ENCODE measurements at places on chromosomes 6 and 20.

- DNase-seq, result no peak
Measured at GRCh38 chr6:51303338-51303737, 484.7 kb downstream of the TFAP2B start.

- no peak for DNase-seq
Measured at GRCh38 chr6:18420328-18420727, 33.2 kb downstream of the RNF144B start.

DNA sequence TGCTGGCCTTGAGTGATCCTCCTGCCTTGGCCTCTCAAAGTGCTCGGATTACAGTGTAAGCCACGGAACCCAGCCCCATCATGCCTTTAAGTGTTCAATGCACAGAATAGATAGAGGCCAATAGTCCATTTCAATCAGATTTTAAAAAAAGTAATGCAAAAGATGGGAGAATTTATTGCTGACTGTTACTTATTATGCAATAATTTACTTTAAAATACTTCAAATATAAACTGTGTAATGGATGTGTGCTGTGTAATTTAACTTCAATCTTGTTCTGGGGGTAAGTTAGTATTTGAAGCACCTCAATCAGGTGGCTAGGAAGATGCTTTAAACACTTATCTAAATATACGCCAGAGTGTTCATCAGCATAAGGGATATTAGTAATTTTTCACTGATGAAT is 51.7 kb upstream of the BCLAF1 start:
- no peak for DNase-seq

DNA sequence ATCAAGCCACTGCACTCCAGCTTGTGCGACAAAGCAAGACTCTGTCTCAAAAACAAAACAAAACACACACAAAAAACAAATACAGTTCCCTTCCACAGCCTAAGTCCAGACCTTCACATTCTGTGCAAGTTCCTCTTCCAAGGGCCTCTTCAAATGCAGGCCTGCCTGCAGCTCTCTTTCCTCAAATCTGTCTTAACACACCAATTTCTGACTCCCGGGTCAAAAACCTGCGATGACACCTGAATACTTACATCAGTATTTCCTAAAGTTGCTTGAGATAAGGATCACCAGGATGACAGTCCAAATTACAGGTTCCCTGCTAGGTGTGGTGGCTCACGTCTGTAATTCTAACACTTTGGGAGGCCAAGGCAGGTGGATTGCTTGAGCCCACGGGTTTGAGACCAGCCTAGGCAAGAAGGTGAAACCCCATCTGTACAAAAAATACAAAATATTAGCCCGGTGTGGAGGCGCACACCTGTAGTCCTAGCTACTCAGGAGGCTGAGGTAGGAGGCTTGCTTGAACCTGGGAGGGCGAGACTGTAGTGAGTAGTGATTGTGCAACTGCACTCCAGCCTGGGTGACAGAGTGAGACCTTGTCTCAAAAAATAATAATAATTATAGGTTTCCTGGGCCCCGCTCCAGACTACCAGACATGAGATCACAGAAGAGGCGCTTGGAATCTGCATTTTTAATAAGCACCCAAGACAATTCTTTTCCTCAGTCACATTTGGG is 8.8 kb upstream of the PARD6B start:
- no peak for DNase-seq

DNA sequence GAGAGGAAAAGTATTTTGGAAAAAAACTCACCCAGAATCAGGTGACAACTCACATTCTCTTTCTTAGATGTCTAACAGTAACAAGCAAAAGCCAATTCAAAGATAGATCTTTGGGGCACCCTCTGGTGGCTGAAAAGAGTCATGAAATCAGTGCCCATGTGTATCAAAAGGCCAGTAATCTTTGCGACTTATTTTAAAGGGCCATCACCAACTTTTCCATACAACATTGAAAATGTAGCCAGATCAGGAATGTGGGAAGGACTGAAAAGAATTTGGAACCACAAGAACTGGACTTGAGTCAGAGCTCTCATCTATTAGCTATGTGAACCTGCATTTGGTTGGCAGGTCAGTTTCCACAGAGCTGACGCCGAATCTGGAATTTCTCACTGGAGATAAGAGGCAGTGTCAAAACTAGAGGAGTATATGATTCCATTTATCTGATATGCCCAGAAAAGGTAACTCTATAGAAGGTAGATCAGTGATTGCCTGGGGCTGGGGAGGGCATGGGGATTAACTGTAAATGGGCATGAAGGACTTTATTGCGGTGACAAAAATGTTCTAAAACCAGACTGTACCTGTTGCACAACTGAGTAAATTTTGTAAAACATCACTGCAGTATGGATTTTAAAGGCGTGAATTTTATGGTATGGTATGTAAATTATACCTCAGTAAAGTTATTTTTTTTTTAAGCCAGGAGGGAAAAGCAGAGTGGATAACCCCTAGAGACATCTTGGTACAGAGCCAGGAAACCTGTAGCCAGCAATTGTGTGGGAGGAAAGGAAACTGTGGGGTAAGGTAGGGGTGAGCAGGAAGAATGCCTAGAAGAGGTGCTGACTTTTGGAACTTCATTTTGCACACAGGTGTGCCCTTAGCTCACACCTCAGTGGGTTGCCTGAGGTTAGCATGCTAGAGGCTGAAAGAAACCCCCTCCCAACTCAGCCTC is 117.1 kb upstream of the ASF1A start:
- DNase-seq, result peak; percentile 35

GRCh38 chr6:54846857-54847674 is 495 bp downstream of the FAM83B start:
- no peak for DNase-seq

DNA sequence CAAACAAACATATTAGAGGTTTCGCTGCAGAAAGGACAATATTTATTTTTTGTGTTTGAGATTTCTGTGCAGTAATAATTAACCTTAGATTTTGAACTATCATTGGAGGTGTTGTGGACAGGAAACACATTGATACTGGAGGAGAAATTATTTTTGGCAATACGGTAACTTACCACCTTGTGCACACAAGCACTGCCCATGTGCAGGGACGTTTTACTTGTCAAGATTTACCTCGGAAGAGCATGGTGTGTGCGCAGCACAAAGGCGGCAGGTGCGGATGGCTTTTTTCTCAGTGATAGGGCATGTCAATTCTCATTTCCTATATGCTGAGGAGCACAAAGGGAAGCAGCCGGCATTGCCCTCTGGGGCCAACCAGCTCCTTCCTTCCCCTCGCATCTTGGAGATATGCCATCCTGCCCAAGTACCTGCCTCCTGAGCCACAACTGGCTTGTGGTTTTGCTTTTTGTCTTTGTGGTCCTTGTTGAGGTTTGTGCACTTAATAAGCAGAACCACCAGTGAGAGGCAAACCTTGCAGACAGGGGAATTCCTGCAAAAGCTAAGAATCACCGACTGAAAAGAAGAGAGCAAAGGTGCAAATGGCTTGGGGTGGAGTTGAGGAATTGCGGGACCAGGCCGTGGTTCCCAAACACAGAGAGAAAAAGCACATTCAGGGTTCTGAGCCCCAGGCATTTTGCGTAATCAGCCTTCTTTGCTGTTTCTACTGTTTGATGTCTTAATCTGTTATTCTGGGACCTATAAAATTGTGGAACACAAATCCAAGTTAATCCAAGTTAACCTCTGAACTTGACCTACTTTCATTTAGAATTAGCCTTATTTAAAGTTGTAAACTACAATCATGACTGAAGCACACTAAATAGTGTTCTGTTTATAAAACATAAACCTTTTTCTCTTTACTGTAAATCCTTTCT is 21.9 kb downstream of the SAMD5 start:
- no peak for DNase-seq

- DNase-seq, result no peak
Measured at GRCh38 chr6:125787791-125788190, 3.0 kb upstream of the NCOA7 start.

DNA sequence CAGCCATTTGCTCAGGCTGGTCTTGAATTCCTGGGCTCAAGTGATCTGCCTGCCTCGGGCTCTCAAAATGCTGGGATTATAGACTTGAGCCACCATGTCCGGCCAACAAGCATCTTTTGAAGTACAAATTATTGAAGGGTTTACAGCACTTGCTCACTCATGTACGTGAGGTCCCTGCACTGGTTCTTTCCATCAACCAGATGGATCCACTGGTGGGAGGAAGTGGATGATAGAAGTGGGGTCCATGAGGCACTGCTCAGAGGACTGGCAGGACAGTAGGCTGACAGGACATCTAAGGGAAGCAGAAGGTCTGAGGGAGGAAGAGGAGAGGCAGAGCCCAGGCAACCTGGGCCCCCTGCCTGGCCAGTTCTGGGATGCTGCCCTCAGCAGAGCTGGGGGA is 109.2 kb upstream of the NXT1 start:
- no peak for DNase-seq

DNA sequence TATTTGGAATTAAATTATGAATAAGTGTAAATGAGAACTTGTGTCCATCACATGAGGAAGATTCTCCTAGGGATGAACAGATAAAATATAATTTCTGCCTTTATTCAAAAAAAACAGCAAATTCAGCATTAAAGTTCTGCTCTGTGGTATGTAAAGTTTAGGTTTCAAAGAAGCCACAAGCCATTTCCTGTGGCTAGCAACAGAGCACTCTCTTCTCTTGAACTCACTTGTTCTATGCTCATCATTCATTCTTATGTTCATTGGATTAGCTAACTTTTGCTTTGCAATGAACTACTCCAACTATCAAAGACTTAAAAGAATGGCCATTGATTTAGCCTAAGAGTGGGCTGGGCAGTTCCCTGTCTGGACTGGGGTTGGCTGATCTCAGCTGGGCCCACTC is 20.8 kb upstream of the SNRPB2 start:
- DNase-seq, result no peak
